ENCODE measurements at places on chromosomes 6 and 20.

- DNase-seq, result no peak
- H3K4me3 ChIP-seq, result no peak overlapping the region
Measured at GRCh38 chr20:59580146-59580946, 24.0 kb upstream of the PHACTR3 start.

GRCh38 chr20:50655311-50655880 is 35.9 kb downstream of the RIPOR3 start:
- no peaks in the 10 kb centered on the region for H3K27me3 ChIP-seq
- H3K27ac ChIP-seq, result no peak overlapping the region
- H3K4me1 ChIP-seq, result no peaks in the 10 kb centered on the region

GRCh38 chr20:5039255-5039657 is 37.9 kb upstream of the SLC23A2 start:
- no peaks in the 10 kb centered on the region for H3K27me3 ChIP-seq
- no peak overlapping the region for H3K27ac ChIP-seq
- no peak overlapping the region for H3K4me3 ChIP-seq
- H3K4me1 ChIP-seq, result peaks cover 4% of the 10 kb centered on the region
- peak; percentile 48 for DNase-seq

DNA sequence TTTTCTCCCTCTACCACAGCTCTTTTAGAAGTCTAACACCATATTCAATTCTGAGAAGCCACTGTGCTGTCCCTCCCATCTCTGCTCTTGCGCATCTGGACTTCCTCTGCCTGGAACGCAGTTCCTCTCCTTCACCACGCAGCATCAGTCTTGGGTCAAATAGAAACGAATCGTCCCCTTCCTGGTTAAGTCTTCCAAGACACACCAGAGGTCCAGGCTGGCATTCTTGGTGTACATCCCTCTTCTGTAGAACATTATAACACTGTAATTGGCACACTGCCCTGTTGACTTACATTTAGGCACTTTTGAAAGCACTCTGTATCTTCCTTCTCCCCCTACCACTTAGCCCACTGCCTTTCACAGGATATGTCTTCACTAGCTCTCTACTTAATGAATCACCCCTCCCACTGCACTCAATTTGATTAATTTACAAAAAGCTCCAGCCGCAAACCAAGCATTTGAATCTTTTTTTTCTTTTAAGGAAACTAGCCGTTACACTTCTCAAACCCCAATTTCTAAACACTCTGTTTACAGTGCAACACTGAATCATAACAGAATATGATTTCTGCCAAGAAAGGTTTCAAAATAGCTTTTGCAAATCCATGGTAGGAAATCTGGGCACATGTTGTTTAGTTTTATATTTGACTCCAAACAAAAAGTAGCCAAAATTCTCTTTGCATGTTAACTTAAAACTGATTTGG is 140.8 kb upstream of the CARMIL1 start:
- peak overlapping the region; percentile 88 for H3K4me3 ChIP-seq
- no peaks in the 10 kb centered on the region for H3K27me3 ChIP-seq
- H3K4me1 ChIP-seq, result peaks cover 47% of the 10 kb centered on the region
- peak overlapping the region; percentile 98 for H3K27ac ChIP-seq
- DNase-seq, result peak; percentile 82

DNA sequence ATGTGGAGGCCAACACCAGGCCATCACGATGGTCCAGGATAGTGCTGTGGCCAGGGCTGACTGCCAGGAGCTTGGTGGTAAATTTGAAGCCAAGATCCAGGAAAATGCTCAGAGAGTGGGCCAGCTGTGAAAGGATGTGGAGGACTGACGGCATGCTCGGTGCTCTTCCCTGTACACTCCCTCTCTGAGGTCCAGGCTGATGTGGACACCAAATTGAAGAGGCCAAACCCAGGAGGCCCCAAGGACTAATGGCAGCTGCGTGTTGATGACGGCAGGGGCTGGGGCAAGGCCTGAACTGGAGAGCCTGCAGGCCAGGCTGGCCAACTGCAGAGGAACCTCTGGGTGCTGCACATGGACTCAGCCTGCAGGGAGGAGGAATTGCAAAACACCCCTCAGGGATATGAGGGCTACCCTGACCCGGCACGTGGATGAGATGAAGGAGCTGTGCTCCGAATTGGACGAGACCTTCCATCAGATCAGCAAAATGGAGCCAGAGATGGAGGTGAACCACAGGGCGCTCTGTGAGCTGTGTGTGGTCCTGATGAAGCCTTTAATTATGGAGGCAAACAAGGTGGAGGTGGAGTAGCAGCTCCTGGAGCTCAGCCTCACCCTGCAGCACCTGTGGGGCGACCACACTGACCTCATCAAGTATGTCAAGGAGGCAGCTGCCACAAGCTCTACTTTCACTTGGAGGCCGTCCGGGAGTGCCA is 6.9 kb upstream of the RAET1E start:
- no peak overlapping the region for H3K4me3 ChIP-seq
- H3K4me1 ChIP-seq, result no peaks in the 10 kb centered on the region
- no peak overlapping the region for H3K27ac ChIP-seq
- H3K27me3 ChIP-seq, result no peaks in the 10 kb centered on the region

GRCh38 chr20:46951405-46951804 is 56.8 kb downstream of the EYA2 start:
- no peak overlapping the region for H3K4me3 ChIP-seq
- no peak overlapping the region for H3K27ac ChIP-seq
- H3K4me1 ChIP-seq, result no peaks in the 10 kb centered on the region
- peaks cover 5% of the 10 kb centered on the region for H3K27me3 ChIP-seq

GRCh38 chr6:38507173-38507572 is 132.6 kb downstream of the BTBD9 start:
- H3K36me3 ChIP-seq, result no peaks in the 10 kb centered on the region
- no peaks in the 10 kb centered on the region for H3K27me3 ChIP-seq
- no peak overlapping the region for H3K27ac ChIP-seq

DNA sequence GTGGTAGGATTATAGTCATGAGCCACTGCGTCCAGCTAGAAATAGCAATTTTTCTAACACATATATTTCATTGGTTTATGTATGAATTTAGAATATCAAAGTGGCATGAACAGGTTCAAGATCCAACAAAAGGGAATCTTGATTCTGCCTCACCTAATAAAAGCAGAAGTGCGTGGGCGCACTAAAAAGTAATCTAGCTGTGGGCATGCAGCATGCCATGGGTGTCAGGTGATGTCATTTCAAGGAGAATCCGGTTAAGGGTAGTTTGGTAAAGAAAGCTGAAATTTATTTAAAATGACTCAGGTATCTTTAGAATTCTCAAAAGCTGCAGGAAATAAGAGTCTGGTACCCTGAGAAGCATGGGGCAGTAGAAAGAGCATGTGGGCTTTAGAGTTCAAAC is 17.6 kb downstream of the LRRN4 start:
- no peaks in the 10 kb centered on the region for H3K27me3 ChIP-seq
- no peak overlapping the region for H3K27ac ChIP-seq
- DNase-seq, result no peak
- peaks cover 1% of the 10 kb centered on the region for H3K4me1 ChIP-seq

DNA sequence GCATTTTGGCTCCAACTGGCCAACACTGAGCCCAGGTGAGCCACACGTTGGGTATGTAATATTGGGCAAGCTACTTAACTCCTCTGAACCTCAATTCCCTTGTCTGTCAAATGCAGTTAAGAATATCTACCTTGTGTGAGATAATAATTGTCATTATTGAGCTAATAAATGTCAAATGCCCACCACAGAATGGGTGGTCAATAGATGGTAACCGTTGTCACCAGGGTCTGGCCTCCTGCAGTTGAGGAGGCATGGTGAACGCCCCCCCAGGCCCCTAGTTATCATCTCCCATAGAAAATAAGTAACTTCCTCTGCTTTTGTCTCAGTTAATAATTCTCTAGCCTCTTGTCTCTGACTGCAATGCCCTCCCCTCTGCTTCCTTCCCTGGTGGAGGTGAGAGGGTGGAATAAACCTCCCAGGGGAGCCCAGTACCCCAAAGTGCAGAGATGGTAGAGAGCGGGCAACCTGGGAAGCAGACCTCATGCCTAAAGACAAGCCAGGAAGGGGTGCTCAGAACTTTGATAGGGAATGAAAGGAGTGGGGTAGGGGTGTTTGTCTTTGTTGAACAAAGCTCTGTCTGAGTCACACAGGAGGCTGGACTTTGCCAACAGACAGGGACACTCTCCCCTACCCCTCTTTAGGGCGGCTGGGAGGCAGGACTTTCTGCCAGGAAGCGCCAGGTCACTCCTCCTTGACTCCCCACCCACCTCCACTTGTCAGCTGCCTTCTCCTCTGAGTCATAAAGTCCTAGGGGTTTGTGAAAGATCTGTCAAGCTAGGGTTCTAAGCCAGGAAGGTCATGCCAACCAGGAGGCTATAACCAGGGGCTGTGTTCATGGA is 1.3 kb upstream of the UNC5CL start:
- no peak overlapping the region for H3K27ac ChIP-seq
- H3K4me1 ChIP-seq, result peaks cover 3% of the 10 kb centered on the region
- peaks cover 1% of the 10 kb centered on the region for H3K36me3 ChIP-seq
- H3K27me3 ChIP-seq, result no peaks in the 10 kb centered on the region
- DNase-seq, result peak; percentile 54
- no peak overlapping the region for H3K4me3 ChIP-seq

DNA sequence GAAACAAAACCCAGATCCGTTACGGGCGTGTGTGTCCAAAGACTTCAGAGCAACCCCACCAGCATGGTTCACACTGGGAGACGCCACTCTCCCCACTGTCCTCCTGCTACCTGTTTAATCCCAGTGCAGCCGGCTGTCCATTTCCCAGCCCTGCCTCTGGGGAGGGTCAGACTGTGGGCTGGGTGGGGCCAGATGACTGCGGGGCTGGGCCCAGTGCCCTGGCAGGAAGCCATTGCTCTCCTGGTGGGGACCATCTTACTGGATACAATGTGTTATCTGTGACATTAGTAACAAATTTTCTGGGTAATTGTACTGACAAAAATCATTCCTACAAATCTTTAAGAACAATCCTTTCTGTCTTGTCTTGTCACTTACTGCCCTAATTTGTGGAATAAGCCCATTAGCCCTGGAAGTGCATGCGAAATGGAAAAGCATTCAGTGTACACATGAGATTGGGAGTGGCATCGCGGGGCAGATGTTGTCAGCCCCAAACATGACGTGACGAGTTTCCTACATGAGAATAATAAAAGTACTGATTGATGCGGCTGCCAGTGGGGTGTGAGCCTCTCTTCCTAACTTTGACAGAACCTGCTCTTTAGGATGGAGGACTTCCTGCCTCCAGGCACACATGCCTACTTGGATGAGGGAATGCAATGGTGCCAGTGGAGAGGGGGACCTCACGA is 37.9 kb upstream of the PCMTD2 start:
- H3K4me3 ChIP-seq, result no peak overlapping the region
- H3K36me3 ChIP-seq, result no peaks in the 10 kb centered on the region
- no peak overlapping the region for H3K27ac ChIP-seq
- peaks cover 8% of the 10 kb centered on the region for H3K4me1 ChIP-seq

DNA sequence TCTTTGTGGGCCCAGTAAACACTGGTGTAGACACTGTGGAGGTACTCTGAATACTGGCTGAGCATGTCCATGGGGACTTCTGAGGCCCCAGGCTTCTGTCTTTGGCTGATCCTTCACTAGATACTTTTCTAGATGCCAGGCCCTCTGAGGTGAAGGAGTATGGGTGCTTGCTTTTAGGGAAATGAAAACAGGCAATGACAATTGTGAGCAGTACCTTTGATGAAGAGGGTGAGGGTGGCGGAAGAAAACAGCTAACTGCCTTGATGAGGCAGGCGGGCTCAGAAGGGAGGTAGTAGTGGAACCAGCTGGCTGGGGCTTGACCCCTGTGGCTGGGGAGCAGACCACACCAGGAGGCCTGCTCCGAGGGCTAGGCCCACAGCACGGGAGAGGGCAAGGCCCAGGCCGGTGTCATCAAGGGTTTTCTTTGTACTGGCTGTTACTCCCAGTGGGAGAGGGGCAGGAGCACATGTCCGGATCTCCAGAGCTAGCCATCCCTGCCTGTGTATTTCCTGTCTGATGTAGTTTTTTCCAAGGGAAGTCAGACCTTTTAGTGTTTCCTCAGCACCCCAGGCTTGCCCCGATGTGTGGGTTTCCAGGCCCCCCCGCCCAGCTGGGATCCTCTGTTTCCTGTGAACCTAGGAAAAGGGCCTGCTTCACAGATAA is 3.9 kb downstream of the PLCG1 start:
- H3K27ac ChIP-seq, result peak overlapping the region; percentile 94
- peak; percentile 47 for DNase-seq
- peaks cover 74% of the 10 kb centered on the region for H3K4me1 ChIP-seq
- H3K4me3 ChIP-seq, result peak overlapping the region; percentile 85
- H3K27me3 ChIP-seq, result no peaks in the 10 kb centered on the region
- peaks cover 14% of the 10 kb centered on the region for H3K36me3 ChIP-seq

DNA sequence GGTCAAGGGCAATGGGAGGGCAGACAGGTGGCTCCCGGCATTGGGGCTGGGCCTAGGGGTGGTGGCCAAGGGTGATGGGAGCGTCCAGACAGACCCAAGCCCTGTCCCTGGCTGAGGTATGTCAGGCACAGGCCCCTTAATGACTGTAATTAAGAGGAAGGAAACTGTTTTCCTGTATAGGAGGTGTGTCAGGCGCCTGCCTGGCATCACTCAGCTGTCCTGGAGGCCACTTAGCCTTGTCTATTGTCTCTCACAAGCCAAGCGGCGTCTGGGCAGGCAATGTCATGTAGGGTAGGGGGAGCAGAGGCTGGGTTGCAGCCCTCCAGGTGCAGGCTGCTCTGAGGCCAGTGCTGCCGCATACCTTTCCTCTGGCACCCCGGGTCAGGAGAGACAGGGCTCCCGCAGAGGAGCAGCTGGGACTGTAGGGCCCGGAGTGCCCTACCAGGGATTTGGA is 3.9 kb upstream of the FAM83C start:
- no peaks in the 10 kb centered on the region for H3K27me3 ChIP-seq
- H3K4me1 ChIP-seq, result no peaks in the 10 kb centered on the region
- H3K27ac ChIP-seq, result no peak overlapping the region
- H3K4me3 ChIP-seq, result no peak overlapping the region

GRCh38 chr20:20549267-20549612 is 163.2 kb downstream of the RALGAPA2 start:
- H3K4me1 ChIP-seq, result peaks cover 24% of the 10 kb centered on the region
- DNase-seq, result no peak
- H3K36me3 ChIP-seq, result peaks cover 21% of the 10 kb centered on the region
- no peak overlapping the region for H3K4me3 ChIP-seq

GRCh38 chr6:27228963-27229477 is 18.5 kb upstream of the PRSS16 start:
- no peak overlapping the region for H3K27ac ChIP-seq
- peaks cover 70% of the 10 kb centered on the region for H3K27me3 ChIP-seq
- H3K4me1 ChIP-seq, result no peaks in the 10 kb centered on the region

DNA sequence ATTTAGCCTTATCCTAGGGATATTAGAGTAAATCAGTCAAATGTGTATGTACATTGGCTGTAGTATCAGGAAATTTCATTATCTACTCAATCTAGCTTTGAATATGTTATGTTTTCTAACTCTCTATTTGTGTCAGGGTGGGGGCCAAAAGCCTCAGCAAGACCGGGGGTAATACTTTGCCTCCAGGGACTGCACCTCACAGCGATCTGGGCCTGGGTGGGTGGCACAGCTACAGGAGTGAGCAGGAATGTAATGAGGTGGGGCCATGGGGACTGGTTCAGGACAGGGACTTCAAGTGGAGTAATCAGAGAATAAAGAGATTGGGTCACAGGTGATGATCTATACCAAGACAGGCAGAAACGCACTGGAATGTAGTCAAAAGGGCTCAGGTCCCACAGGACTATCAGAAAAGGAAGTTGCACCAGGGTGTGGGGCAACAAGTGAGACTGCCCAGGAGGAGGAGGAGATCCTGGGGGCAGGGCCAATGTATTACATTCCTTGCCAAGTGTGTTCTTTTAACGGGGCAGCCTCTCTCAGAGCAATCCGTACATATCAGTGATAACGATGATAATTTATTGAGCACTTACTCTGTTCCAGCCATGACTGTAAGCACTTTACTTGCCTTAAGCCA is 54.0 kb downstream of the PIGU start:
- H3K36me3 ChIP-seq, result peaks cover 21% of the 10 kb centered on the region
- peak overlapping the region; percentile 57 for H3K27ac ChIP-seq
- H3K4me1 ChIP-seq, result peaks cover 3% of the 10 kb centered on the region
- no peak overlapping the region for H3K4me3 ChIP-seq
- DNase-seq, result no peak
- H3K27me3 ChIP-seq, result no peaks in the 10 kb centered on the region

Data from activated naive CD4-positive, alpha-beta T cell treated with anti-CD3 and anti-CD28 coated beads for 36 hours (primary cell).